ENCODE measurements at places on chromosomes 1 and 21.

DNA sequence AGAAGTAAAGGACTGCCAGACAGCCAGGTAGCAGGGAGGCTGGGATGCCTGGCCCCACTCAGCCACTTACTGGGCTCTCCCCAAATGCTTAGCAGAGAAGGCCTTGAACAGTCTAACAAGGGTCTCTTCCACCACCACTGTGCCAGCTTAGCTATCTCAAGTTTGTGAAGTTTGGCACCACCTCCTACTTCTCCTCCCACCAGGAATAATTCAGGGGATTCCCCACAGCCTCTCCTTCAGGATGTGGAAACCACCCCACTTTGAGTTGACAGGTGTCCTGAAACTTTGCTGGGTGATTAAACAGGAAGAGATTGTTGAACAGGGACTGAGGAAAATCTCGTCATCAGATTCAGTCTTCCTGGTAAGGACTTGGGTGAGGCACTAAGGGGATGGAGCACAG lies 59.4 kb upstream of the ATP1B1 start:
- no peak for DNase-seq

- DNase-seq, result no peak
Observed at GRCh38 chr1:192724670-192725069, 84.2 kb upstream of the RGS2 start.

DNA sequence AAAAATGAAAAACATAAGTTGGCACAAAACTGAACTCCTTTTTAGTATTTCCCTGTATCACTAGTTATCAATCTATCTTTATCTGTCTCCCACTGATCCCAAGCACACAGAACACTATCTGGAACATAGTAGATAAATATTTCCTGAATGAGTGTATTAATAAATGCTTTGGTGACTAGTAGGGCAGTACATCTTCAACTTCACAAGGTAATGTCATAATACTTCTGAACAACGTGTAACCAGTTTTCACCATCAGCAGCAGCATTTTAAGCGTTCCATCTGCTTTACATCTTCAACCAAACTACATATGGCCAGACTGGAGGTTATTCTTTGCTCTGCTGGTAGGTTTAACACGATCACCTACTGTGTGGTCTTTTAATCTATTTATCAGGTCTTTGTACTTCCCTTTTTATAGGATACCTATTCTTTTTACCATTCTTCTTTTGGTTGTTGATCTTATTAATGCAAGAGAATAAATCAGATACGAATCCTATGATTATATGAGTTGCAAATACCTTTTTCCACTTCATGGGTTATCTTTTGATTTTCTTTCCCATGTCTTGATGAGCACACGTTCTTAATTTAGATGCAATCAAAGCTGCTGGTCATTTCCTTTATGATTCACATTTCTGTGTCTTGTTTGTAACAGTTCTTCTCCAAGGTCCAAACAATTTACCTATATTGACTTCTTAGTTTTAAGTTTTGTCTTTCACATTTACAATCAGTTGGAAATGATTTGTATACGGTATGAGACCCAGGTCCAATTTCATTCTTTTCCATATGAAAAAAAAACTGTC lies 16.3 kb downstream of the GPBP1L1 start:
- no peak for DNase-seq

DNA sequence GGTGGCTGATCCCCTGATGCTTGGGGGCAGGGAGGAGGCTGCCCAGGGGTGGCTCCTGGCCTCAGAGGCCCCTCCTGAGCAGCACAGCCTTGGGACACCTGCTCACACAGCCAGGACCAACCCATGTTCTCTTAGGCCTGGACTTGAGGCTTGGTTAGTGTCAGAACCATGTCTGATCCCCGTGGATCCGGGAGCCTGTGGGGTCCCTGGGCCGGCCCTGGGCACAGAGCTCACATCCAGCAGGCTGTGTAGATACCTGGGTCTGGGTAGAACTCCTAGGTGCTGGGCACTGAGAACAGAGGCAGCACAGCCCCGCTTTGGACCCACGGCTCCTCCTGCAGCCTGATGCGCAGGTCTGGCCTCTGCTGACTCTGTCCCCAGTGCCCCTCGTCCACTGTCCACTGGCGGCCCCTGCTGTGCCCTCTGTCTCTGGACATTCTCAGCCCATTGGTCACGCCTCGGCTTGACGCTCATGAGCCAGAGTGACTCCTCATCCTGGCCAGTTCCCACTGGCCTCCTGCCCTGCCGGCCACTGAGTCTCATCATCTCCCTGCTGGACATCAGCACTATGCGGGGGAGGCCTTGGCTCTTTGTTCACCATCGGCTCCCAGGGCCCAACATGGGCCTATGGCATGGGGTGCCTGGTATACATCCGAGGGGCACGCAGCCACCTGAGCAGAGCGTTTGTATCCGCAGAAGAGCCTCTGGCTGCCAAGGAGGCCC lies 70.2 kb downstream of the TRIM11 start:
- DNase-seq, result no peak

DNA sequence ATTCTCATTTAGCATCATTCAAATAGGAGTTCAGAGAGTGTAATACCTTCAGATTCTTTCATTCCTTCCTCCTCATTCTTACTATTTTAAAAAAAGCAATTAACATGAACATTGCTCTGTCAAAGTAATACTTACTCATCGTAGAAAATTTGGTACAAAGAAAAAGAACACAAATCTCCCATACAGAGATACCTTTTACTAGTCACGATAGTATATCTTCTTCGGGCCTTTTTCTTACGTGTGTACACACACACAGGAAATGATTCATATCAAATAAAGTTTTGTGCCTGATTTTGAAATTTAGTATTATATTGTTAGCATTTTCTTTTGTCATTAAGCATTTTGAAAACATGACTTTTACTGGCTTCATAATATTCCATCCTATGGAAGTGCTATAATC lies 52.9 kb downstream of the NCF2 start:
- DNase-seq, result no peak

GRCh38 chr1:201307231-201307630 lies 23.9 kb downstream of the PKP1 start:
- no peak for DNase-seq

- DNase-seq, result no peak
Observed at GRCh38 chr1:64743954-64744491, 852 bp upstream of the RAVER2 start.

Data from stimulated activated CD4-positive, alpha-beta T cell treated with anti-CD3 and anti-CD28 coated beads, Interleukin-2, amount 100 ng/mL, for 48 hours (primary cell).